ENCODE measurements at places on chromosomes 11 and 22.

GRCh38 chr11:67633758-67634365 is 4.1 kb upstream of the NUDT8 start:
- no peak for DNase-seq

DNA sequence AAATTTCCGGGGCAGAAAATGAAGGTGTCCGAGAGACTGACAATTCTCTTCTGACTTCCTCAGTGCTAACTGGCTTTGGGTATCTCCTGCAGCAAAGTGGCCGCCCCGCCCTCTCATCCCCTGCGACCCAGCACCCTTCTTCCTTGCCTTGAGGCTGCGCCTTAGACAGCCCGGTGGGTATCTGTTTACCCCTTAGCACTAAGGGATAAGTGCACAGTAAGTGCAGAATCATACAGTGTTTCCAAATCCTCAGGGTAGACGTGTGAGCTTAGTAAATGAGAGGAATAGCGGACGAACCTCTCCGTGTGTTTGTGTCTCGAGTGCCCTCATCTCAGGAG is 368 bp upstream of the CHORDC1 start:
- DNase-seq: no peak

- DNase-seq: no peak
Measured at GRCh38 chr11:69692422-69692821, 11.4 kb downstream of the FGF19 start.

DNA sequence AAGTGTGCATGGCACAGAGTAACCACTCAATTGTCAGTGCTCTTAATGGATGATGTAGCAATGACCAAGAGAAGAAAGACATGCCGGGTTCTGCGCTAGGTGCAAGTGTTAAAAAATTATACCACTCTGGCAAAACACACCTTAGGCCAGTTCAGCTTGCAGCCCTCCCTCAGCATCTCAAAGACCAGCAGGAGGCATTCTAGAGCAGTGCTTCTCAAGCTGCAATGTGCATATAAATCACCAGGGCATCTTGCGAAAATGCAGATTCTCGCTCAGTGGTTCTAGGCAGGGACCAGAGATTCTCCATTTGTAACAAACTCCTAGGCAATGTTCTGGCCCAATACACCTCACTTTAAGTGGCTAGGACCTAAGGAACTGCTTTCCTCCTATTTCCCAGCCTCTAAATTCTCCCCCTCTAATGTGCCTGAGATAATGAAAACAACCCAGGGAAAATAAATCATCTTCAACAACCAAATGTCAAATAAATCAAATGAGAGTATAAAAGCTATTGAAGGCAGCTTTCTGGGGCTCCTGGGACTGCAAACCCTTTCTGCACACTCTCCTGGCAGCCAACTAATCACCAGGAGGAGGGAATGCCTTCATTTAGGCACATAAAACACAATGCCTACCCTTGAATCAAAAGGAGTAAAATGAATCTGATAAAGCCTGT is 337.2 kb upstream of the API5 start:
- no peak for DNase-seq

- DNase-seq: peak; percentile 14
Measured at GRCh38 chr11:58524232-58525036, 16.5 kb upstream of the OR5B21 start.
